ENCODE measurements at places on chromosomes 6 and 20.

DNA sequence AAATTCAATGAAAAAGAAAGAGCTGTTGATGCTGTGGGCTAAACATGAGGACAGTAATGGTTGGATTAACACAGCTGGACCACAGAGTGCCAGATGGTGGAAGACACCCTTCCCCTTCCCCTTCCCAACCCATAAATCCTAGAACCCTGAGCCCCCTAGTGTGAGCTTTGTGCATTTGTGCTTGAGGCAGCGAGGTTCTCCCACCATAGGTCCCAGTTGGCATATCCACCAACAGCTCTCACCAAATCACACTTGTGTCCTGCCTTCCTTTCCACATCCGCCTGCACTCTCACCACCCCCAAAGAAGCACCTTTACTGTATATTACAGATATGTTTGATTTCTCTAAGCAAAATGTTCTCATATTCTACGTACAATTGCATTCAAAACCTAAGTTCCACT lies 32.8 kb upstream of the HBS1L start:
- no peak for DNase-seq

- DNase-seq = no peak
Measured at GRCh38 chr6:169972101-169972651, 220.8 kb downstream of the ERMARD start.

DNA sequence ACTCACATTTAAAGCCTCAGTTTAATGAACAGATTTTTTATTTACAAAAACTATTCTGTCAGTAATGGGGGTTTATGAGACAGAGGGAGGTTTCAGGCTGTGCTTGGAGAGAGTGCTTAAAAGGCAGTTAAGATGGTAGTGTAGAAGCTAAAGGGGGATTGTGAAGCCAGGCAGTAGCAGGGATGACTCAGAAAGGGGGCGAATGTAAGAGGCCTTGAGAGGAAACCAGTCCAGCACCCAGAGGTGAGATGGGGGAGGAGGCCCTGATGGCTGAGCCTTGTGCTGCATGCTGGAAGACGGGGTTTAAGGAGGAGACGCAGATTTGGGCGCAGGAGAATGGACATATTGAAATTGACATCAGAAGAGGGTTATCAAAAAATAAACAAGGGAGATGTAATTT lies 6.6 kb upstream of the SERPINB9 start:
- DNase-seq = peak; percentile 26

GRCh38 chr6:52191824-52192223 lies 5.6 kb downstream of the IL17A start:
- DNase-seq = no peak

- no peak for DNase-seq
Measured at GRCh38 chr6:13146442-13146841, 181.9 kb downstream of the TBC1D7 start.

- DNase-seq = no peak
Measured at GRCh38 chr20:623704-624103, 13.6 kb upstream of the TCF15 start.

- DNase-seq = no peak
Measured at GRCh38 chr20:29762620-29763019, 1494.8 kb upstream of the DEFB115 start.

DNA sequence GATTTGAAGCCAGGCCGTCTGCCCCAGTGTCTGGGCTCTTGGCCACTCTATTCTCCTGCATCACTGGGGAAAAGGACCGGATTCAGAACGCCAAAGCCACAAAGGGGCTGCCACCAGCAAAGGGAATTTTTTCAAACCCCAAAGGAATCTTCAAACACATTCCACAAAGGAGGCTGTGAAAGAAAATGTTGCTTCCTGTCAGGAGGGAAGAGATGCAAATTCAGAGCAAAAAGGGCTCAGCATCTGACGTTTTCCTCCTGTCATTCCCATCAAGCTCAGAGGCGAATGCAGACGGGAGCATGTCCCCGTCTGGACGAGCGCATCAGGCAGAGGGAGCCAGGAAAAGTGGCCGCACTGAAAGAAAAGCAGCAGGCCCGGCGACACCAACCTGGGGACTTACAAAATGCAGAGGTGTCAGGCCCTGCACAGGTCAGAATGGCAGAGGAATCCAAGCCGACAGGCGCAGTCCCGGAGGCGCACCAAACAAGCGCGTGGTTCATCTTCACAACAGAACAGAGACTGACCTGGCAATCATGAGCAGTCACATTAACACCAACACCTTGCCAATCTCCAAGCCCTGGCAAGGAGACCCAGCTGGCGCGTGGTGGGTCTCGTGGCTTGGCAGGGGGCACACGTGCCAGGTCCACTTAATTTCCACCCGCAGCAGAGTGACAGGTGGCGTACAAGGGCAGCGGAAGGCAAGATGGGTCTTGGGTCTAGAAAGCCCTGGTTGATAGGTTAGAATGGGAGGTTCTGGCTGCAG lies 62.8 kb downstream of the GRM4 start:
- DNase-seq = no peak

- DNase-seq = no peak
Measured at GRCh38 chr6:53831936-53832660, 37.3 kb downstream of the LRRC1 start.

DNA sequence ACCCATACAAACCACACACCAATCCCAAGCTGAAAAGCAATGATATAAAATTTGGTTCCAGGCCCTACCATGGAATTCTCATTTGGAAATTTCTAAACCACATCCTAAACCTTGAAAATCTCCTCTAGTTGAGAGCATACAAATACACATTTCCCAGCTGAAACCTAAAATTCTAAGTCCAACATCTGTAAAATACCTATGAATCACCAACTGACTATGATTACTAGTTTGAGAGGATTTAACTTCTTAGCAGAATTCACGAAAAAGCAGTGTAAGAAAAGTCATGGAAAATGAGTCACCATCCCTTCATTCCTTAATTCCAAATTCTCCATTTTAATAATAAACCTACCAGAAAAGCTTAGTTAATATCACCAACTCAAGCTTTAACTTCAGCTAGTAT lies 15.4 kb downstream of the RANBP9 start:
- DNase-seq = no peak

DNA sequence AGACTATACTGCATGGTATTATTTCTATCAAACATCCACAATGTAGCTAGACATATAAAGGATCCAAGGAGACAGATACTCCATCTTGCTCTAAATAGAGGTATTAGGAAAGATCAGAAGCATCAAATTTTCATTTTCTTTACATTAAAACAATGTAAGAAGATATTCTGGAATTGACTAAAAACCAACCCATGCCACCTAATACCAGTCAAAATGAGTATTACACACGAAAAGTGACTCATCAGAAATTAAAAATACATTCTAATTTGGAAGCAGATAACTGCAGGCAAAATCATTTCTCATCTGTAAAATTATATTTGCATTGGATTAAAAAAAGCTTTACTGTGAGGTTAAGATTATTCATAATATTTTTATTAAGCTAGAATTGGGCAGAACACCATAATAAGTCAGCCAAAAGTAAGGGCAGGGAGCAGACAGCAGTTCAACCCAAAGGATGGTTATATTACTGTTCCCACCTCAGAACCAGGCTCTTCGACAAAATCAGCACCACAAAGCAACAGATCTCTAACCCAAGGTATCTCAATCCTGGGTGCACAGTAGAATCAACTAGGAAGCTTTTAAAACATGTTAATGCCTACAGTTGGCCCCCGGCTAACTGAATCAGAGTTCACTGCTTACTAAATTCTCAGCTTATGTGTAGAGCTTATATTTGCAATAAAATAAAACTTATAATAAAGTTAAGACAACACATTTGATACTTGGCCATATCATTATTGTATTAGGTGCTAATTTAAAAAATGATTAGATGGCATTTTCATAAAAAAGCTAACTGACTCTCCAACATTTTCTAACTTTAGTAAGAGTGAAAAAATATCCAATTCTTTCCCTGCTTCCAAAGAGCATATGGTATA lies 35.2 kb downstream of the SAMD3 start:
- no peak for DNase-seq

GRCh38 chr6:140441256-140441655 lies 1066.8 kb upstream of the CITED2 start:
- DNase-seq = peak; percentile 31

DNA sequence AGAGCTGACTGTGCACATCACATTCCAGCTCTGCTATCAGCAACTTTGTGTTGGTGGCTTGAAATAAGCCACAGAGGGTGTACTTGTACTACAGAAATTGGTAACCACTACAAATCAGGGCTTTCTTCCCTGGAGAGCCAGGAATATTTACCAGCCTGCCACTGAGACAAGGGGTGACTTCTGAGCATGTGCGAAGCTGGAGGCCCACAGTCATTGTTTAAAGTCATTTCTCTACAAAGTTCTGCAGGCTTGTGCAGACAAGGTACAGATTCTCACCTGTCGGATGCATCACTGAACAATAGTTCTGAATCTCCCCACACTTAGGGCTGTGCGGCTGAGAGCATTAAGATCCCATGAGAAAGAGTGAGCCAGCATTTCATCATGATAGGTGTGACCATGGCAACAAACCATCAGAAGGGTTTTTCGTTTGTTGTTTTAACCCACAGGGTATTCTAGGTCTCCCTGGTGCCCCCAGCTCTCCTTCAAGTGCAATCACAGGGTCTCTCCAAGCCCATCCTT lies 292.8 kb downstream of the CDC5L start:
- peak; percentile 39 for DNase-seq

- DNase-seq = no peak
Measured at GRCh38 chr20:2914160-2914559, 40.9 kb downstream of the PTPRA start.

DNA sequence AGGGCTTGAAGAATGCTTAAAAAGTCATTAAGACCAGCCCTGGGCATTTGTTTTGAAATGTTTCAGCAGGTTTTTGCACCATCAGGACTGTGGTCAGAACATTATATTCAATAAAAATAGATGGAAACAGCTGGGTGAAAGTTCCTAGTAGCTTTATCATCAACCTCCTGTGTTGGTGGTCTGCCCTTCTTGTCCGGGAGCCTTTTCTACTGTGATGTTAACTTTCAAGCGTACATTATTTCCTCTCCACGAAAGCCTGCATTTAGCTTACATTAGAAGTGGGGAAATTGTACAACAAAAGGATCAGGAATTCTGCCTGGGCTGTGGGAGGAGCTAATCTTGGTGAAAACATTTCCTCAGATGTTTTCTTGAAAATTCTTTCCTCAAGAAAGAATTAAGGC lies 71.1 kb downstream of the LAMA4 start:
- no peak for DNase-seq

DNA sequence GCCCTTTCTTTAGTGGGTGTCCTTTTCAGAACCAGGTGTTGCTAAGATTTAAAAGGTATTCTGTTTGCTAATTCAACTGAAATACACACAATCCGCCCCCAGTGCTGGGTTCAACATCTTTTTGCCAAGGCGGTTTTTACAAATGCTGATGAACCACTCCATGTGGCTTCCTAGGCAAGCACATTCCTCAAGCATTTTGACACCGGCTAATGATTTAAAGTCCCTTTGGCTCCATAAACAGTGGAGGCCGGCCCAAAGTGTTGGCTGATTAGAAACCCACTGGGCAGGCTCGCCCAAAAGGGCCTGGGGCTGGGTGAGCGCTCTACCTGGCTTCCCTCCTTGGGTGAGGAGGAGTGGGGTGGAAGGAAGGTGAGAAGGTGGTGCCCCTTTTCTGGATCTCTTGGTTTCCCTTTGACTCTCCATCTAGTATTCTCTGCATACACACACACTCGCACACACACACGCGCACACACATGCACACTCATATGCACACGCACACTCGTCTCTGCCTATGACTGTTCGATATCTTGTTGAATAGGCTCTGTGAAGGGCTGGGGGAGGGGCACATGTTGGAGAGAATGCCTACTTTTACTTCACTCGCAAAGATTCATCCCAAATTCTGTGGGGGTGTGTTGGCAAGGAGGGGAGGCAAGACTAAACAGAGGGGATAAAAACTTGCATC lies 66.7 kb upstream of the ARMC2 start:
- peak; percentile 24 for DNase-seq

- no peak for DNase-seq
Measured at GRCh38 chr6:133816171-133816570, 72.7 kb upstream of the TCF21 start.

DNA sequence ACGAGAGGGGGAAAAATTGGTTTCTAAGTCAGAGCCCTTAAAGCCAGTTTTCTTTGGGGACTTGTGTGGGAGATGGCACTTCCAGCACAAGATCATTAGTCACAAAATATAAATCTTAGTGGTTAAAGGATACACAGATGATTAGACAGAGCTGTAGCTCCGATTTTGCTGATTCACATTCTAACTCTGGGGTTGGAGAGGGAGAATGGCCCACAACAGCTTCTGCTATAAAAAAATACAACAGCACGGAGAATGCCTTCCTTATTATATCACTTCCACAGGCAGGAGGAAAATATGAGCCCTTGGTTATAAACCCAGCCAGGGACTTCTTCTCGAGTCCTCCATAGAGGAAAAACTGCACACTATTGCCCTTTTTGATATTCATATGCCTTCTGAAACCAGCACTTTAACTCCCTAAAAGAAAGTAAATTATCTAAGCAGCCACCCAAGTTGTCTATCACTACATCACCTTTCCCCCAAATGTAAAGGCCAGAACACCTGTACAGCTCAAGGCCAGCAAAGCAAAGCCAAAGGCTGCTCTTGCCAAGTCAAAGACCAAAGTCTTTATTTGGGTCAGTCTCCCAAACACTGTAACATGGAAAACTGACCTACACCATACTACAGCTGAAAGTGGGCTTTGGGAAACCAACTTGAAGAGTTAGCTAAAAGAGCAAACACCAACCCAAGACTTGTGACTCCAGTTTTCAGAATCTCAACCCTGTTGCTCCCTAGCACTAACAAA lies 10.4 kb downstream of the MRPL14 start:
- DNase-seq = no peak

DNA sequence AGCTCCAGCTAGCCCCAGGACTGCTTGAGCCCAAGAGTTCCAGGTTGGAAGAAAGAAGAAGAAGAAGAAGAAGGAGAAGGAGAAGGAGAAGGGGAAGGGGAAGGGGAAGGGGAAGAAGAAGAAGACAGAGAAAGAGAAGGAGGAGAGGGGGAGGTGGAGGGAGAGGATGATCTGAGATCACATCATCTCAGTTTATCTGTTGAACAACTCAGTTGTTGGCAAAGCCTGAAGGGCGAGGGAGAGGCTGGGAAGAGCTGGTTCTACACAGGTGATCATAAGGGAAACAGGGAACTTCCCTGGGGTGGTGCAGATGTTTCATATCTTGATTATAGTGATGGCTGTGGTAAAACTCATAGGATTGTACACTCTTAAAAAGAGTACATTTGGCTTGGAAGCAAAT lies 3.1 kb upstream of the RRBP1 start:
- no peak for DNase-seq

- DNase-seq = no peak
Measured at GRCh38 chr6:77178821-77179220, 284.5 kb downstream of the HTR1B start.

Data from spinal cord (tissue), 10 donors.